ENCODE measurements at places on chromosomes 12 and 14.
A peak's percentile ranks its signal among the peaks of the same experiment; 100 is the strongest.

DNA sequence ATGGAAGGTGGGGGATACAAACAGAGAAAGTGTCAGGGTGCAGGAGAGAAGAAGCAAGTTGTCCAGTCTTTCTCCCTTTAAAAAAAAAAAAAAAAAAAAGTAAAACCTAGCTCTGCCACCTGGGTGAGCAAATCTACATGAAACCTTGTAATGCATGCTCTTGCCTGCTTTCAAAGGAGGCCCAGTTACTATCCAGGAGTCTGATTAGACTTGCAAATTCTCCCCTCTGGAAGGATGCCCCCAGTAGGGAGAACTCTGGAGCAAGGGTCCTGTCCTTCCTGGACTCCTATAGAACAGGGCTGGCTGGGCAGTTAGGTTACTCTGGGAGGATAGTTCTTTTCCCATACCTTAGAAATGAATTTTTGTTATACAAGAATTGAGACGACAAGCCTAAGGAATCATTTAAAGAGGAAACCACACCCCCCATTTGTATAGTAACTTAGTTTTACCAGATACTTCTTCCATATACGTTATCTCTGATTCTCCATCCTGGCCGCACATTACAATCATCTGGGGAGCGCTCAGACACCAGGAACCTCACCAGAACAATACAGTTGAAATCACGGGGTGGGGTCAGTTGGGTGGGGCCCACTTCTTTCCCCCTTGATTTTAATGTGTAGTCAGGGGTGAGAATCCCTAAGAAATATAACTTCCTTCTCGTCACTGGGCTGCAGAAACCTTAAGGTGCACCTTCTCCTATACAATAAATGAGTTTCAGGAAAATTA is 30.5 kb downstream of the RAB35 start:
- no peak for DNase-seq

DNA sequence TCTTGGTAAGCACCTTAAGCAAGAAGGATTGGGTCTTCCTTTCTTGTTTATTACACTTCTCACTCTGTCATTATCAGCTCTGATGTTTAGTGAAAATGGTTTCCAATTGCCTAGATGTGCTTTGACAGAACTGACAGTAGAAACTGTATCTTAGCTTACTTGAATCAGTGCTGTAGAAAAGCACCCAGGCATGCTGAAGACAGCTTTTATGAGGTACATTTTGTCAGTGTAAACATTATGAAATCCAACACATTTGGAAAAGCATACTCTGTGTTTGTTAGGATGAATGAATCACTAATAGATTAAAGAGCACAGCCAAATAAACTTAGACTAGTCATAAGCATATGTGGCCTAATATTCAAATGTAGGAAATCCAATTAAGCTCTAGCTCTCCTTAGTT is 290.2 kb upstream of the NPAS3 start:
- DNase-seq: no peak

GRCh38 chr12:95141310-95141709 is 67.9 kb upstream of the NR2C1 start:
- no peak for DNase-seq

GRCh38 chr12:66059666-66060065 is 70.9 kb downstream of the LLPH start:
- no peak for DNase-seq

DNA sequence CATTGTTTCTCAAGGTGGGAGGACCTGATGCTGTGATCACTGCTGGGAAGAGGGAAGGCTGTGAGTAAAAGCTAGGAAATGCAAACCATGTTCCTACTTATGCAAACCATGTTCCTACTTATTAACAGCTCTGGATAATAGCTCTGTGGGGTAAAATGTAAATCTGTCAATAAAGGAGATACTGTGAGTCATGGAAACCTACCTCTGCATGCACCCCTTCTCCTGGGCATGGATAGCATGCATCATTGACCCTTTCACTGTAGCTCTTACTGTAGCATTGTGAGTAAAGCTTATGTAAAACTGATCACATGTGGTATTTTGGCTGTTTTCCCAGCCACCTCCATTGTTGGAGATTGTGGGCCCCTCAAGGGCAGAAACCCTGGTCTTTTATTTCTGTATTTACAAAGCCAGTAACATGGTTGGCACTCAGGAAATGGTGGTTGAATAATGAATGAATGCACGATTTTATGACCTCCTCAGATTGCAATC is 253.7 kb downstream of the GRIN2B start:
- no peak for DNase-seq

DNA sequence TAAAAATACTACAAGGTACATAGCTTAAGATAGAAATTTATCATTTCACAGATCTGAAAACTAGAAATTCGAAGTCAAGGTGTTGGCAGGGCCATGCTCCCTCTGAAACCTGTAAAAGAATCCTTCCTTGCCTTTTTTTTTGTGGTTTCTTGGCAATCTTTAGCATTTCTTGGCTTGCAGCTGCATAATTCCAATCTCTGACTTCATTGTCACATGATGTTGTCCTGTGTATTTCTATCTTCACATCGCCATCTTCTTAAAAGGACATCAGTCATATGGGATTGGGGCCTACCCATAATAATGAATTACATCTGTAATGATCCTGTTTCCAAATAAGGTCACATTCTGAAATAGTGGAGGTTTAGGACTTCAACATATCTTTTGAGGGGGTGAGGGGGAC is 250.4 kb downstream of the TMTC2 start:
- DNase-seq: no peak

GRCh38 chr12:49748306-49748705 is 6.9 kb downstream of the TMBIM6 start:
- DNase-seq: no peak

- no peak for DNase-seq
Measured at GRCh38 chr12:68962877-68963855, 30.2 kb upstream of the CPM start.

DNA sequence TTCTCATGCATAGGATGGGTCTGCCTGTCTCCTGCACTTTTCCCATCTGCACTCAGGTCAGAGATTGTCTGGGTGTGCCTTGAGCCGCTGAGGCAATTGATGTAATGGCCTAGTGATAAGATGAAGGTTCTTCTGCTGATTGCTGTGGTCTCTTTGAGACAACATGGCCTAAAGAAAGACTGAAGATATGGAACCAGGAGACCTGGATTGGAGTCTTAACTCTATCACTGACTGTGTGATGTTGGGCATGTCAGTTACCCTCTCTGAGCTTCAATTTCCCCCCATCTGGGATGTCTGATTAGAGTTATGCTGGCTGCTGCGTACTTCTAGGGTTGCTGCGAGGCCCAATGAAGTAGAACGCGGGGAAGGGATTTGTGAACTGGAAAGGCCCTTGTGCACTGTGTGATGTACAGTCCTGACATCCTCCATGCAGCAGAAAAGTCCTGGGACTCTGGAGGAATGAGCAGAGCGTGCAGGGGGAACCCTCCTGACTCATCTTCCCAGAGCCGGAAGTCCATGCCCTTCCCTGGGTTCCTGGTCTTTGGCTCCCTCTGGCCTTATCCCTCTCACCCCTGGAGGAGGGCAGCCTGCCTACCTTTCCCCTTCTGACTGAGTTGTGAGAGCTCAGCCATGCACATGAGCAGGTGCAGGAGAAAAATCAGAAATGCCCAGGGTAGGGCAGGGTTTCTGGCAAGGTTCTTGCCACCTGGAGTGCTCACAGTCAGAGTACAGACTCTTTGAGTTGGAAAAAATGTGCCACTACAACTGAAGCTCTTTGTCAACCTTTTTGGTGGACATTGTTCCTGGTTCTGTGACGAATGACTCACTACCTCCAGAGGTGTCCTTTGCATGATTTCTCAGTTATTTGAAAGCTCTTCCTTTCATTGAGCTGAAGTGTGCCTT is 21.1 kb downstream of the PLEKHD1 start:
- no peak for DNase-seq

DNA sequence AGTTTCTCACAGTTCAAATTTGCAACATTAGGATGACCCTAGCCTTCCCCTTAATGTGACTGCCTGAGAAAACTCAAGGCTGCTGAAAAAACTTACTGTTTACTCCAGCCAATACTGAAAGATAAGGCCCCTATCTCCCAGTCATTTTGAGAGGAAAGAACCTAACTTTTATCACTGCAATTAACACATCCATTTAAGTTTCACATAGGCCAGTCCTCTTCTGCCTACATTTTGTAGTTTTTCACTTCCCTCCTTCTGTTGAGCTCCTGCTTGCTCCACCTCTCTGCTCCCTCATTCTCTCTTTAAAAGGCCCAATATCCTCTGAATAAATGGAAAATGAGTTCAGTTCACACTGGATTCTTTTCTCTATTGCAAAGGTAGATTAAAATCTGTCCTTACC is 1996.2 kb upstream of the FLRT2 start:
- DNase-seq: no peak

- no peak for DNase-seq
Measured at GRCh38 chr14:102491786-102492530, 17.6 kb downstream of the ANKRD9 start.

DNA sequence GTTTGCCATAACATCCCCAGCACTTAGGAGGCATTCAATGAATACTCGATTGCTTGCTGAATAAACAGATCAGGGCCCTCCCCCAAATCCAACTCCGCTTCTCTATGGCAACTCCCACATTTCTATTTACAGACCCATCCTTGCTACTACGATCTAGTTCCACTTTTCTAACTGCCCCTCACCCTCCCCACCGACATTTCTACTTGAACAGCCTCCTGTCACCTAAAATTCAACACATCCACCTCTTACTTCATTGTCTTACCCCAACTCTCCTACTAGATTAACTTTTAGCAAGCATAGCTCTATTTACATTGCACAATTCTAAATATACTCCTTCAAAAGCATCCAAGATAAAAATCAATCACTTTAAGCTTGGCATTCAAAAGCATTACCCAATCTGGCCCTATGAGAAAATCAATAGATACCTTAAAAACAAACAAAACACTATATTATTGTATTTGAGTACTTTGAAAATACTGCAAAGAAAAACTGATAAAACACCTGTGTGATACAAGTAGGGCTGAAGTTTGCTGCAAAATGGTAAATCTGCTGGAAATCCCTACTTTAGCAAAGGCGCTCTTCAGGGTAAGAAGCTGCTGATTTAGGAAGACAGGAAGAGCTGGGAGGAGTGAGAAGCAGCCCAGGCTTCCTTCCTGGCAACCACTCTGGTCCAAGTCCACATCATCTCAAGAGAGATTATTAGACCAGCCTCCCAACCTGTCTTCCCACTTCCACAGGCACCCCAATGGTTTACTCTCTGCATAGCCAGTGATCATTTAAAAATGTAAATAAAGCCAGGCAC is 96.4 kb downstream of the HECTD4 start:
- DNase-seq: no peak

GRCh38 chr12:132375747-132376463 is 46.5 kb upstream of the GALNT9 start:
- peak; percentile 23 for DNase-seq

DNA sequence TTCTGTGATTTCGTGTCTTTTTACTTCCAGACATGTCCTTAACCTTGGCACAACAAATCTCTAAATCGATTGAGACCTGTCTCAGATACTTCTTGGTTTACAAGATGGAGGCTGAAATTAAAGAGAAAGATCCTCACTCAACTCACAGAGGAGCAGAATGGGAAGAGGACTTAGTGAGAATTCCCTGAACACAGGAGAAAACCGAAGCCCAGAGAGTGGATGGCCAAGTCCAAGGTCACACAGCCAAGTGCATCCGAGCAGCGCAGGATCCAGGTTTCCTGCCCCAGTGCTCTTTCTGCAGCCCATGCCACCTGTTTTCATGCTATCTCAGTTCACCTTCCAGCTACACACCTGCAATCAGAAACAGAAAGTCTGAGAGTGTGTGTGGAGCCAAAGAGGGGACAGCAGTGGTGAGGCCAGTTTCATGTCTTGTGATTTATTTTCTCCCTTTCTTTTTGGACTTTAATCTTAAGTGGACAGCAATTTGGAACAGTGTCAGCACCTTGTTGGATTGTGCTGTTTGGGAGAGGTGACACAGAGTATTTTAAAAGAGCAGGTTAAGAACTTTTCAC is 22.9 kb upstream of the TCL1B start:
- no peak for DNase-seq

DNA sequence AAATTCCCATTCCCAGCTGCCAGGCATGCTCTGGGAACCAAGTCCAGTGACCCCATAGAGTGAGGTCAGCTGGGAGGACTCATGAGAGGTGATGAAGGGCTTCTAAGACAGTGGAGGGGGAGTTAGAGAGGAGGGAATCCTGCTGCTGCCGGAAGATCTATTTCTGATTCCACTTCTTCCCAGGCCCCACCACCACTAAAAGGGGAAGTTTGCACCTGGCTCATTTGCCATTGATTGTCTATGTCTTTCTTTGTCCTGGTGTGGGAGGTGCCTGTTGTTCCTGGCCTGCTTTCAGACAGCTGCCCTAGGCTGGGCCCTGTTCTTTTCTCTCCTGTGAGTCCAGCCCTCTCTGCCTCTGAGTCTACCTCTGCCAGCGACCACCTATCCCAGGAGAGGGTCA is 3.0 kb upstream of the KRT6A start:
- DNase-seq: no peak

- no peak for DNase-seq
Measured at GRCh38 chr14:35399083-35399937, 5.2 kb downstream of the NFKBIA start.

DNA sequence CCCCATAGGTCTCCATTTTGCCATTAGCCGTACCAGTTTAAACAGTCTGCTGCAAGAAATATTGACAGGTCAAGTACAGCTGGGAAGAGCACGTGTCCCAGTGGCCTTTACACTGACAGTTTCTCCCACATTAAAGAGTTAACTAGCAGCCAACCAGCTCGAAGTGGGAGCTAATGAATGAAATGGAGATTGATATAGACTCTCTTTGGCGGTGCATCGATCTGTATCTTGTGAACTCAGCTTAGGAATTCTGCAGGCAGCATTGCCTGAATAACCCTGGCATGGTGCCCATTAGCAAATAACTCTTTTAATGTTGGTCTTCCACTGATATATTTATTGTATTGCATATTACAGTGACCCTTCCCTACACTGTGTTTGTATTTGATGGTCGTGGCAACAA is 319.4 kb downstream of the EGLN3 start:
- no peak for DNase-seq

DNA sequence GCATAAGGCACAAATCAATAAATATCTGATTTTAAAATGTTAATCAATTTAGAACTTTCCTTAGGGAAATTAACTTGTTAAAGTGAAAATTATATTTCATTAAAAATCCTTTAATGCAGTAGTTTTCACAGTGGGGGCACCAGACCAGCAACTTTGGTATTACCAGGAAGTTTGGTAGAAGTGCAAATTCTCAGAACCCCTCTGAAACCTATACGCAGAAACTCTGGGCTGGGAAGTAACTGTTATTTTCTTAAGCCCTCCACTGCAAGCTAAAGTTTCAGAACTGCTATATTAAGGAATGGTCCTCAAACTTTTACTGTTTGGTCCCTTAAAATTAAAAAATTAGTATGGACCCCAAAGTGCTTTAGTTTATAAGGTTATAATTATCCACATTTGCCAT is 35.7 kb downstream of the GNPTAB start:
- no peak for DNase-seq

Measured in dorsolateral prefrontal cortex (tissue), 122 donors.